Inflammatory macrophage treated with lipopolysaccharide for 1 hour (primary cell): ENCODE measurements at places on chromosomes 1 and 21.

GRCh38 chr1:59100708-59101374 is 196.1 kb upstream of the FGGY start:
- no peak for DNase-seq

DNA sequence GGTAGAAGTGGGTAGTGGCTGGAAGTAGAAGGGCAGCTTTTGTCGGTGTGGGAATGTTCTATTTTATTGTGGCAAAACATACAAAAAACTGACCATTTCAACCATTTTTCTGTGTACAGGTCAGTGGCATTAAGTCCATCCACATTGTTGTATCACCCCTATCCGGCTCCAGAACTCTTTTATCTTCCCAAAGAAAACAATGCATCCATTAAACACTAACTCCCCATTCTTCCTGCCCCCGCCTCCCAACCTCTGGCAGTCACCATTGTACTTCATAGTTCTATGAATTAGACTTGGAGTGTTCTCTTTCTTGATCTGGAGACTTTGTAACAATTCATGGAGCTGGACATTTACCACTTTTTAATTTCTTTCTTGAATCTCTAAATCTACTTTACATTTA is 55.7 kb downstream of the DEGS1 start:
- no peak for DNase-seq

- peak; percentile 49 for DNase-seq
These were observed 3.0 kb downstream of the F11R start for GRCh38 chr1:161017756-161018630.

DNA sequence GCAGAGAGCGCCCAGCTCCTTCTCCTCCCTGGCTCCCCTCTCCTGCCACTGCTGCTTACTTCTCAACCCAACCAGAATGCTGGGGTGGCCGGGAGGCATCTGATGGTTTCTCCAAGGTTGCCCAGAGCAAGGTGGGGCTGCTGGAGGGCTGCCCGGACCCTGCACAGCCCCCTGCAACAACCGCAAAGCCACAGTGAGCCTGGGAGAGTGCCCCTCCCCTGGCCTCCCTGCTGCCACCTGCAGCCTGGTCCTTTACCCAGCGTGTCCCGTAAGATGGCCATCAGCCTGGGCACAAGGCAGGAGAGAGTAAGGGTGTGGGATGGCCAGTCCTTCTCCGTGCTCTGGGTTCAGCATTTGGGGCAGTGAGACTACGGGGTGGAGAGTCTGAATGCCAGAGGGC is 17.0 kb downstream of the MX2 start:
- DNase-seq, result no peak

- DNase-seq, result peak; percentile 64
These were observed 24.4 kb upstream of the SLAMF6 start for GRCh38 chr1:160547422-160547821.

GRCh38 chr1:167522246-167522645 is 3.9 kb upstream of the CD247 start:
- no peak for DNase-seq

DNA sequence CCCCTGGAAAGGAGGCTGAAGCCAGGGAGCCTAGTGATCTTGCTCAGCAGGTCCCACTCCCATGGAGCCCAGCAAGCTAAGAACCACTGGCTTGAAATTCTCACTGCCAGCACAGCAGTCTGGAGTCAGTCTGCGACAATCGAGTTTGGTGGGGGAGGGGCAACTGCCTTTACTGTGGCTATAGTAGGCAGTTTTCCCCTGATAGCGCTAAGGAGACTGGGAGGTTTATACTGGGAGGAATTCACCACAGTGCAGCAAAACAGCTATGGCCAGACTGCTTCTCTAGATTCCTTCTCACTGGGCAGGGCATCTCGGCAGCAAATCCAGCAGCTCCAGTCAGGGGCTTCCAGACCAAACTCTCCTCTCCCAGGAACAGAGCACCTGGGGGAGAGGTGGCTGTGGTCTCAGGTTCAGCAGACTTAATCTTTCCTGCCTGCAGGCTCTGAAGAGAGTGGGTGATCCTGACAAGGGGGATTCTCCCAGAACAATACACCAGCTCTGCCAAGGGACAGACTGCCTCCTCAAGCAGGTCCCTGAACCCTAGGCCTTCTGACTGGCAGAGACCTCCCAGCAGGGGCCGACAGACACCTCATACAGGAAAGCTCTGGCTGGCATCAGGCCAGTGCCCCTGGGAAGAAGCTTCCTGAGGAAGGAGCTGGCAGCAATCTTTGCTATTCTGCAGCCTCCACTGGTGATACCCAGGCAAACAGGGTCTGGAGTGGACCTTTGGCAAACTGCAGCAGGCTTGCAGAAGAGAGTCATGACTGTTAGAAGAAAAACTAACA is 548.5 kb upstream of the NEGR1 start:
- DNase-seq, result no peak

- peak; percentile 98 for DNase-seq
These were observed 122.8 kb upstream of the IVNS1ABP start for GRCh38 chr1:185439727-185440415.

- DNase-seq, result no peak
These were observed 34.9 kb downstream of the SEC16B start for GRCh38 chr1:177934927-177935326.

GRCh38 chr1:152811050-152811449 is 721 bp upstream of the LCE1B start:
- DNase-seq, result no peak

- DNase-seq, result no peak
These were observed 88.1 kb downstream of the UCK2 start for GRCh38 chr1:165915480-165915879.

- no peak for DNase-seq
These were observed 39.1 kb downstream of the SYF2 start for GRCh38 chr1:25193229-25193628.
